GF-D8 (cell line): ENCODE measurements at places on chromosomes 11 and 22.

DNA sequence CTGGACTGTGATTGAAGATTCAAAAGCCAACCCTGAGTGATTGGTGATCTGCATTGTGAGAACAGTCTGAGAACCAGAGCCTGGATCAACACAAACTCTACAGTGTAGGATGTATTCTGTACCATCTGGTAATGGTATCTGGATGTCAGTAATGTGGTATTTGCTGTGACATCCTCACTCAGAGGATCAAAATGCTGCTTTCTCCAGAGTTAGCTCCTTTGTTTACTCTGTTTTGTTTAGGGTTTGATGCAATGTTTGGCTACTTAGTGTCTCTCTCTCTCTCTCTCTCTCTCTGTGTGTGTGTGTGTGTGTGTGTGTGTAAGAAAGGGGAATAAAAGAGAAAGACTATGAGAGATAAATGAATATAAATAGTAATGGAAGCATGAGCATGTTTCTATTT lies 24.3 kb downstream of the CASP4 start:
- DNase-seq: no peak

DNA sequence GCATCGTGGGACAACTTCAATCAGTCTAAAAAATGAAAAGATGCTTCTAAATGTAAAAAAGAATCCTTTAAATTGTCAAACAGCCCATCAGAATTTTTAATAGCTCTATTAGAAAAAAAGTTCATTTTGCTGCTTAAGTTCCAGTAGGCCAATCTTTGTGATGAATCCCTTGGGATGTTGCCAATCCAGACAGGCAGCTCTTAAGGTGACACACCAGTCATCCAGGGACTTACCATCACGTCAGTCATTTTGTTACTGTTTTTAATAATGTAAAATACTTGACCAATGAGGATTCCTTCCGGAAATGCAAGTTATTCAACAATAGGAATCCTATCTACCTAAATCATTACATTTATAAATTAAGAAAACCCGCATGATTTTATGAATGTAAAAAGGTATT lies 47.8 kb upstream of the TMEM45B start:
- no peak for DNase-seq

DNA sequence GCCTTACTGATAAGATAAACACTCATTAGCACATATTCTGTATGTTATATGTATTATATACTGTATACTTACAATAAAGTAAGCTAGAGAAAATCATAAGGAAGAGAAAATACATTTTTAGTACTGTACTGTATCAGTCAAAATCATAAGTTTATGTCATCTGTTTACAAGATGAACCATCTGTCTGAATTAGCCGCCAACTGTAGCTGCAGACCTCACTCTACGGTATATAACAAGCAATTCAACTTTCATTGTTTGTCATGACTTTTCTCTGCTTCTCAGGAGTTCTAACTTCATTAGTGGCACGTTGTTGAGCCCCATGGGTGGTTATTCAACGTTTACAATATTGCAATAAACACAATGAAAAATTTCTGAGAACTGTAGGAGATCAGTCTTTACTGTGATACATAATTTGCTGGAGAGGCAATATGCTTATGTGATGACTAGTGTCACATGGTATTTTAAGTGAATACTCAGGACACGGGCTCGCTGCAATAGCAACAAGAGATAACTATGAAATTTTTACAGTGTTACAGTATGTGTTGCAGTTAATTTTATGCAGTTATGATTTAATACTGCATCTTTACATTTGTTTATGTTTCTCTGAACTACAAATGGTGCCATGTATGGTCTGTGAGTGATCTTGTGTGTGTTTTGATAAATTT lies 132.2 kb upstream of the CTSC start:
- DNase-seq: no peak

DNA sequence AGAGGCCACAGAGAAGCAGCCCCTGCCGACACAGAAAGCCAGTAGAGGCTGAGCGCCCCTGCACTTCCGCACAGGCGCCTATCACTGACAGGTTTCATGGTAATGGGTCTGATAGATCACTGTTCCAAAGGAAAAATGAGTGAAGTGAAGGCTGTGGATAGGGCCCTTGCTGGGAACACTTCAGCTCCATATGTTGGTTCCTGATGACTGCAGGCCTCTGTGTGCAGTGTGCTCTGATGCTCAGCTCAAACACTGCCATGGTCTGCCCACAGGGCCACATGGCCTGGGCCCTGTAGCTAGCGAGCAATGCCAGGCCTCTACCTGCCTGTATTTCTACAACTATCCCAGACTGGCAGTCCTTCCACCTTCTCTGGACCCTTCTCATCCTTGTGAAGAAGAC lies 62.7 kb upstream of the CLTCL1 start:
- no peak for DNase-seq

- DNase-seq: no peak
These were observed 14.7 kb downstream of the GATD1 start for GRCh38 chr11:762421-763072.

DNA sequence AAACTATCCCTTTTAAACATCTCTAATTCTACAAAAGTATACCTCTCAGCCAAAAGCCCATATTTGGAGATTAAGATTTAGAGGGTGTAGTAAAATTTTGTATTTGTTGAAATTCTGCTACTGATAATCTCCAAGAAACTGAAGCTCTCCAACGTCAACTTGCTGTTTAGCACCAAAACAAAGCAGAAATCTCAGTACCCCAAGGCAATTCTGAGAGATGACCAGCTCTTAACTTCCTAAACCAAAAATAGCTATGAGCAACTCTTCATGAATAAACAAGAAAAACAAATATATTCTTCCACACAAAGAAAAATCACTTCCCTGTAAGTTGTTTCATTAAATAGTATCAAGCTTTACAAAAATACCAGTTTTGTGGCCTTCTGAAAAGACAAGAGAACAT lies 13.3 kb downstream of the RRAS2 start:
- no peak for DNase-seq

GRCh38 chr11:34750692-34751405 lies 130.0 kb downstream of the EHF start:
- DNase-seq: no peak

DNA sequence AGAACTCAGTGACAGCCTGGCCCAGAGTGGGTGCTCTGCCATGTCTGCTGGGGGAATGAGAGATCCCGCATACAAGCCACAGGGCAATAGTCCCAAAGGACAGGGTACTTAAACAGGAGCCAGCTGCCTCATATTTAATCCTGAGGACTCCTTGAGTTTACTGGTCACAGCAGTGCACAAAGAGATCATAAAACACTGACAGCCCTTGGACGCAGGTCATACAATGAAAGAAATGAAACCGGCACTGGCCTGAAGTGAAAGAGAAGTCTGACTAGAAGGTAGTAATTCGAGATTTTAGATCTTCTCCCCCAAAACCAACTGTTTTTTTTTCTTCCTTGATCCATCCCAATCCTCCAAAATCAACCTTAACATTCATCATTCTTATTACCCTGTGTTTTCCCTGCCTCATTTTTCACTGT lies 299.8 kb upstream of the SYN3 start:
- no peak for DNase-seq

DNA sequence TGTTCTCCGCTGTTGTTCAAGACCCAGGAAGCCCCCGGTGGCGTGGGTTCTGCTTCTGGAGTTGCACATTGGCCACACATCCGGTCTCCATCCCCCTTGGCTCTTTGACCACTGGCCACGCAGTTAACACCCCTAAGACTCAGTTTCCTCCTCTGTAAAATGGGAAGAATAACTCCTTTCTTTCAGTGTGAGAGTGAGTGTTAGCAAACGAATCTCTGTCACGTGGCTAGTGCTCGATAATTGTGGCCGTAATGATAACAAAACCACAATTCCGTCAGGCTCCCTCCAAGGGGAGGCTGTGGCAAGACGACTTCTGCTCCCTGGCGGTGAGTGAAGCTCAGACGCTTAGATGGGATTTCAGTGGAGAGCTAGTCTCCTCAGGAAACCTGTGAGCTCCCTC lies 315.2 kb upstream of the B3GAT1 start:
- no peak for DNase-seq

DNA sequence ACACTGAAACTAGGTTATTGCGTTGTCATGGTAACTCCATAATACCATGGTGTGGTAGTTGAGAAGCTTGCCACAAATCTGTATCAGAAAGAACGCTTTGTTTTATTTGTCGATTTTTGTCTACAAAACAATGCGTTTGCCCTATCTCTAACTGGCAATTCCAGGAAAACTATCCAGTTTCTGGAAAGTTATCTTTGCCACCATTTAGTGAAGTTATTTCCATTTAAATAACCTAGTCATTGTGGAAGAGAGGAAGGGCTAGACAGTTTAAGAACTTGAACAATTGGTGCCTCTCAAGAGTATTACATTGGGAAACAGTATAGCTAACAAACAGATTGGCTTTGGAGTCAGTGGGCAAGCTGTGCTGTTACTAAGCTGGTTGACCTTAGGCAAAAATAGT lies 7.9 kb downstream of the HSD17B12 start:
- no peak for DNase-seq

DNA sequence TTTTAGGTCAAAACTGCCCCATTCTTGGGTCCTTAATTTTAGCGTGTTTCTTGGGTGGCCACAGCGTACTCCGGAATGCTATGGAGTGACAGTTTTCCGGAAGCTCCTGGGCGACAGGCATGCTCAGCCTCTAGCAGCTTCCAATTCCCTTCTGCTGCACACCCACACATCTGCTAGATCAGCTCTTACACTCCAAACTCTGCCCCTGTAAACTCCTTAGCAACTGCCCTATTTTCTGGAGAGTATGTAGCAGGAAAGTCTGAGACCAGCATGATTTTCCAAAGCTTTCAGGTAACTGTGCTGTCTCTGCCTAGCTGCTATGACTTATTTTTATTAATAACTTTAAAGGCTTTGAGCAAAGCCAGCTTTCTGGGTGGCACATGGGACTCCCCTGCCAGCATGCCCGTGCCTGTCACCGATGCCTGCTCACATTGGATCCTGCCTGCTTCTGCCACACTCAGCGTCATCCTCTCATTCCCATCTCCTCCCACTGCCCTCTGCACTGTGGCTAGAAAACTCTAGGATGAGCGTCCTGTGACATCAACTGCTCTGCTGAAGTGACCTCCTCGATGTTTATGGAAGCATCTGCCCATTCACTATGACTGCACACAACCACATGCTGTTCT lies 17.3 kb downstream of the TOLLIP start:
- DNase-seq: no peak

- no peak for DNase-seq
These were observed 19.8 kb downstream of the SAA1 start for GRCh38 chr11:18285841-18286240.

- no peak for DNase-seq
These were observed at the start of gene OSBPL5 for GRCh38 chr11:3165152-3165705. Gene OSBPL5, minus strand, starts transcription at chr11:3165310. Its CDS starts 36,162 bp downstream, at chr11:3129148.

GRCh38 chr22:49099496-49100124 lies 728.1 kb downstream of the BRD1 start:
- DNase-seq: no peak

DNA sequence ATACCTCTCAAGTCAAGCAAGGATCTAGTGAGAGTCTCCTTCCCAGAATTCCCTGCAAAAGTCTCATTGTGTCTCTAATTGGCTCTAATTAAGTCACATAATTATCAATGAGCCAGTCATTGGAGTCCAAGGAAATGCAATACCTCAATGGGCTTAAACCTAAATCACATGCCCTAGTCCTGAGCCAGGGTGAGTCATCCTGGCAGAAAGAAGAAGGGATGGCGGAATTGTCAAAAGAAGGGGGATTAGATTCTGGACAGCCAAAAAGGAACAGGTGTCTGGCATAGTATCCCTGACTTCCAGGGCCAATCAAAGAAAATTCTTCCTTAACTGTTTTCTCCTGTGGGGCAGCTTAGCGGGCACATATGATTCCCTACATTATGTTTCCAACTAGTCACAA lies 25.1 kb upstream of the LDLRAD3 start:
- DNase-seq: no peak

GRCh38 chr11:122175306-122175705 lies 59.3 kb upstream of the BLID start:
- DNase-seq: no peak

DNA sequence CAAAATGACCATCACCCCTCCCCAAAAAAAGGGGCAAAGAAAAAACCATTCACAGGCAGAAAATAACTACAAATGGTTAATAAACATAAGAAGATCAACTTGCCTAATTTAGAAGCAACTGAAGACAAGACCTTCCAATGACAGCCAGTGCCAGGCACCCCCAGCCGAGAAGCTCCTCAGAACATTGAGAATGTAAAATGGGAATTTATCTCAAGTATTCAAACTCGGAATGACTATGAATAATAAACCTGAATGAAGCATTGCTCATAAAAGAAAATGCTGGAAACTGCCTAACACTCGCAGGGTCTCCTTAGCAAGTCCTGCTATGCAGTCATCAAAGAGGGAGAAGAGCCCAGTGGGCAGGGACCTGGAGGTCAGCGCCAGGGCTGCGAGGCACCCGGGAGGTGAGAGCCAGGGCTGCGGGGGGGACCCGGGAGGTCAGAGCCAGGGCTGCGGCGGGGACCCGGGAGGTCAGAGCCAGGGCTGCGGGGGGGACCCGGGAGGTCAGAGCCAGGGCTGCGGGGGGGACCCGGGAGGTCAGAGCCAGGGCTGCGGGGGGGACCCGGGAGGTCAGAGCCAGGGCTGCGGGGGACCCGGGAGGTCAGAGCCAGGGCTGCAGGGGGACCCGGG lies 23.2 kb upstream of the MOB2 start:
- DNase-seq: no peak

DNA sequence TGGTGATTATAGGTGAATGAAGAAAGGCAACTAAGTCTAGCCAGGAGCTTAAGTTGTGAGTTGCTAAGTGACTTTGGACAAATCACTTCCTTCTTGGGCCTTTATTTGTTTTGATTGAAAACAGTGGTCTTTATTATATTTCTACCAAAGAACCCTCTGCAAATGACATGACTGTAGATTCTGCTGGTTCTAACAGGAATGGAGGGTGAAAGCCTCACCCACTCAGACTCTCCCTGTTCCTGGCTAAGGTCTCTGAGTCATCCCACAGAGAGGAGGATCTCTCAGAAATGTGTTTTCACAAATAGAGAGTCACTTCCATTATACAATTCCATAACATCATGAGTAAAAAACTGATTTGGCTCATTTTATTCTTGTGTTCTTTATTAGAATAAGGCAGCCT lies 583.9 kb upstream of the LRRC4C start:
- DNase-seq: no peak

DNA sequence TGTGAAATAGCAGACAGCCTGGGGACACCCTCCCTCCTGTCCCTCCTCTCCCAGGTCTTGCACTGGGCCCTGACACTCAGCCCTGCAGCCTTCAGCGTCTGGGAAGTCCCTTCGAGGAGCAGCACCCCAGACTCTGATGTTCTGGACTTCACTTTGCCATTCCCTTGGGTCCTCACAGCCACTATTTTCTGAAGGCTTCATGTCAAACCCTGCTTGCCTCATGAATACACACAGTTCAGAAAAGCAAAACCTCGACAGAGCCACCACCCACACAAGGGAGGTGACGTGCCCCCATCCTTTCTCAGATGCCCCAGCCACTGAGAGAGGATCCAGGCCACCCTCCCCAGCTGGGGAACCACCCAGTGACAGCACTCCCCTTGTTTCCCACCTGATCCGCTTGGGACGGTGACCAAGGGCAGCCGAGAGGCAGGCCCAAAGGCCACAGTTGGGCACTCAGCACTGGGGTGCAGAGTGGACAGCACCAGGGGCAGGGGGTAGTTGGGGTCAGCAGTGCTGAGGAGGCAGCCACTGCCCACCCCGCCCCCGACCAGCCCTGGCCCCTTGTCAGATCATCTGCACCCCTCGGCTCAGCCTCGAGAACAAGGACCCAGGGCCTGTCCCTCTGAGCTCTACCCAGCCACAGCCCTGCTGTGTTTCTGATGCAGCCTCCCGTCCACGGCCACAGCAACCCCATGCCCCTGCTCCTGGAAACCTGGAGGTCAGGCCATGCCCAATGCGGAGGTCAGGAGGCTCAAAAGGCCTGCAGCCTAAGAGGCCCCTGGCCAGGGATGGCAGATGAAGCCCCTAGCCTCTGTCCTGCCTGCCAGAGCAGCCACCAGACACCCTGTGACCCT lies 3.1 kb upstream of the TNNT3 start:
- no peak for DNase-seq
